ENCODE measurements at places on chromosomes 12 and 14.

DNA sequence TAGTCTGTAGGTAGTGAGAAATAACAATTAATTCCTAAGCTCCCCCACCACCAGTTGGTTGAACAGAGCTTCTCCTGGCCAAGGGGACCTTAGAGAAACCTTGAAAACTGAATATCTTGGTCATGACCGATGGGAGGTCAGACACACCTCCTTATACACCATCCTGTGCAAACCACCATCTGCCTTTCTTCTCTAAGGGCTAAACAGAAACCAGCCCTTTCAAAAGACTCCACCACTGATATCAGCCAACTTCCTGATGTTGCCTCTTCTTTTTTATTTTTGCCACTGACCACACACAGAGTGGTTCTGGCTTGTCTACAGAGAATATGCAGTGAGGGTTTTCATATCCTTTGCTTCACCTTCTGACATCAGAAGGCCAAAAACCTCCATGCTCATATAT is 977.7 kb upstream of the SEL1L start:
- no peak for DNase-seq

GRCh38 chr14:77084985-77085384 is 13.1 kb upstream of the CIPC start:
- peak; percentile 73 for DNase-seq

- no peak for DNase-seq
These were observed 18.0 kb downstream of the ATL1 start for GRCh38 chr14:50577982-50578381.

DNA sequence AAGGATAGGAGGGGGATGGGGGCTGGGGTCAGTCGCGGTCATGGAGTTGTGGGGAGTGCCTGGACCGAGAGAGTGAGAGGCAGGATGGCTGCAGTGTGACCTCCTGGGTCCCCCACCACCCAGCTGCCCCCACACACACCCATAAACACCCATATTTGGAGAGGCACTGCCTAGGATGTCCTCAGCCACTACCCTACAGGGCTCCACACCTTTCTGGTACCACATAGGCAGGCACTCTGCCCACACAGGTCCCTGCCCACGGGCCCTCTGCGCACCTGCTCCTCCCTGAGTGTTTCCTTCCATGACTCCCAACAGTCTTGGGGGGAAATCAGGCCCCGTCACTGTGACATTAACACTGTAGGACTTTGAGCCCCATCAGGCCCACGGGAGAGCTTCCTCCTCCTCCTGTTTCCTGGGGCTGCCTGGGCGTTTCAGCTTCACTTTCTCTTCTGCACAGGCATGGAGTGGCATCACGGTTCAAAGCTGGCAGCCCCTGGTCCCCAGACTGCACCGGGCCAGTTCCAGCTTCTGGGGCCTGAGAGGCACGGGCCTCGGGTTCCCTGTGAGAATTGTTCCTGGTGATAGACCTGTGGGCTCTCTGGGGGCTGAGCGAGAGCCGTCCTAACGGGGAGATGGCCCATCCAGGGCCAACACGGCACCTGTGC is 207.0 kb upstream of the C14orf180 start:
- no peak for DNase-seq

- DNase-seq: peak; percentile 11
These were observed 678.2 kb downstream of the NRXN3 start for GRCh38 chr14:78848234-78848820.

DNA sequence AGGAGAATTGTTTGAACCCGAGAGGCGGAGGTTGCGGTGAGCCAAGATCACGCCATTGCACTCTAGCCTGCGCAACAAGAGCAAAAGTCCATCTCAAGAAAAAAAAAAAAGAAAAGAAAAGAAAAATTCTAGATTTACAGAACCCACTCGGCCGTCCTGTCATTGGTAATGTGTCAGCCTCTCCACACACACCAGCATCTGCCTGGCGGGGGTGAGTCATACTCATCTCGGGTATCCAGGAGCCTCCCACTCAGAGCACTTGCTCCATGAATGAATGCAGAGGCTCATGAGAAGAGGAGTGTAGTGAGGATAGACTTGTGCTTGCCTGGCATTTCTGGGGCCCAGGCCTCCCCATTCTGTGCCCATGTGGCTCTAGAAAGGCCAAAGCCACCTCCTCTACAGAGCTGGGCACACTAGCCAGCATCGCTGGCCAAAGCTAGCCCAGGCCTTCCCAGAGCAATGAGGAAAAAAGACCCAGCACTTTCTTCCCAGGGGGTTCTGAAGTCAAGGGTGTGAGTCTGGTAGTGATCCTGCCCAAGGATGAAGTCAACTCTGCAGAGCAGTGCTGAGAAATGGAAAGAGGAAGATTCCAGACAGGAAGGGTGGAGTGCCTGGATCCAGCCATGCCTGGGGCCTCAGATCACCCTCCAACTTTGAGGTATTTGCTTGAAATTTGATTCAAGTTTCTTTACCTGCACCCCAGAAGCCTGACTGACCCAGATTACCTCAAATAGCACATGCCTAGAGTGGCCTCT is 31.2 kb upstream of the KLC1 start:
- no peak for DNase-seq

GRCh38 chr14:80906336-80906735 is 35.2 kb downstream of the CEP128 start:
- no peak for DNase-seq

GRCh38 chr12:92078167-92079053 is 67.2 kb downstream of the BTG1 start:
- DNase-seq: peak; percentile 72

GRCh38 chr12:22467190-22467589 is 77.2 kb downstream of the C2CD5 start:
- no peak for DNase-seq

- DNase-seq: no peak
These were observed 33.4 kb upstream of the VASH1 start for GRCh38 chr14:76727901-76728300.

- DNase-seq: no peak
These were observed 46.0 kb upstream of the TCL1A start for GRCh38 chr14:95759941-95760340.

DNA sequence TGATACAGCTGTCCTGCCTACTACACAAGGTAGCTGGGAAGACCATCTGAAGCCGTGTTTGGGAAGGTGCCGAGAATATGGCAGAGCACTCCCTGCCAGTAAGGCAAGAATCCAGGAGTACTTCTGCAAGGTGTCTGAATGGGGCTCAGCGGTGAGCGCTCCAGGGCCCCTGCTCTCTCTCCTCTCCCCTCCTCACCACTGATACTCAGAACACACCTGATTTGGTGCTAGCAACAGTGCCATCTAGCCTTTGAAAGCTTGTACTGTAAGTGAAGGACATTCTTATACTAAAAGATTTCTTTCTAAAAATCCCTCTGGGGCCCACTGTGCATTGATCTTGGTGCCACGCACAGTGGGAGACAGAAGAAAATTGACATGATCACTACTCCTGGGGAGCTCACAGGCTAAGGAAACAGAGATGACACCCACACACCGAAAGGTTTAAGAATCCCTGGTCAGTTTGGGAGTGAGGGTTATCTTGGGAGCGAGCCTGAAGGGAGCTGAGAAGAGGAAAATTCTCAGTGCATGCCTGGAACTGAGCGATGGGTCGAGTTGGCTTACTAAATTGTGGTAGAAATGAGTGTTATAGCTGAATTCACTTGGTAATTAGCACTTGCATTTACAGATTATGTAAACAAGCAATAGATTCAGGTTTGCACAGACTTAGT is 216.9 kb downstream of the NTF3 start:
- DNase-seq: peak; percentile 35

DNA sequence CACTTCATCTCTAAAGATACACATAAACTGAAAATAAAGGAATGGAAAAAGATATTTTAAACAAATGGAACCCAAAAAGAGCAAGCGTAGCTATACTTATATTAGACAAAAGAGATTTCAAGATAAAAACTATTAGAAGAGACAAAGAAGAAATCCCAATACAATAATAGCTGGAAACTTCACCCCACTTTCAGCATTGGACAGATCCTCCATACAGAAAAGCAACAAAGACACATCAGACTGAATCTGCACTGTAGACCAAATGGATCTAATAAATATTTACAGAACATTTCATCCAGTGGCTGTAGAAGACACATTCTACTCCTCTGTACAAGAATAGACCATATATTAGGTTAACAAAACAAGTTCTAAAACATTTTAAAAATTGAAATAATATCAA is 117.6 kb upstream of the PDE3A start:
- DNase-seq: no peak

DNA sequence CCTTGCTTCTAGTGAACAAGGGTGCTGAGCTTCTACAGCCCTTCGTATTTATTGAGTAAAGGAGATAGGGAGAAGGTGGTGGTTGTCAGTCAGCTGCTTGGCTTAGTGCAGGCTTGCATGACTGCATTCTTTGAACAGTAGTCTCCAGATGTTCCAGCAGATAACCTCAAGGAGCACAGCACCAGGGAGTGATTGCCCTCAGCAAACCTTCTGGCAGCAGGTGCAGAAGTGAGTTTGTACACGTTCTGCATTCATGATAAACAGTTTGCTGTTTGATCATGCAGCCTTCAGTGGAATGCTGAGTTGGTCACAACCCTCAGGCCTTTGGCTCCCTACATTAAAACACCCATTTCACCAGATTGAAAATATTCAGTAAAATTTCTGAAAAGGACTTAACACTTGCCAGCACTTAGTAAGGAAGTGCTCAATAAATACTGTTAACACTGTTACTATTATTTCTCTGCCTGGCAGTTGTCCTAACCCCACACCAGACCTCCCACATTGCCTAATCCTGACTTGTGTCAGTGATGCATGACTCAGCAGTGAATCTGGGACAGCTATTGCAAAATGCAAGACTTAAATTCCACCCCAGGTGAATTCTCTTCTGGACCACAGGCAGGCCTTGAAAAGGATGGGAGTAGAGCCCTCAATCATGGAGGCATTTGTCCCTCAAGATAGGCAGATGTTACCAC is 18.9 kb upstream of the CARMIL3 start:
- DNase-seq: no peak

DNA sequence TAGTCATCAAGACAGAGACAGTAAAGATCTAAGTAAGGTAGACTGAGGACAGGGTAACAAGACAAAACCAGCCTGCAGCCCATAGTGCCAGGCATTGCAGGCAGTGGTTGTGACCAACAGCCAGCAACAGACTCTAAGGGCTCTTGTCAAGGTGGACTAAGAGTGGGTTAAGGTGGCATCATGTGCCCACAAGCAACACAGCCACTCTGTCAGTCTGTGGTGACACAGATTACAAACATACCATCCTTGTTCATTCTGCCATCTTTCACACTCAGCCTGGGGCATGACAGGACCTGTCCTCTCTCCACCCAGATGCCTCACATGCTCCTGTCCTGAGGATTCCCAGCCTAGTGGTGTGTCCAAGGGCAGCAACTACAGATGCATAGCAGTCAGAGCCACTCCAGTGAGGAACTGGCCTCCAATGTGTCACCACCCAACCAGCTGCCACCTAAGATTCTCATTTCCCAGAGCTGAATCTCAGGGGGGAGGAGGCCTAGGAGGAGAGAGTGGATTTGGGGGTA is 28.3 kb downstream of the VDR start:
- DNase-seq: no peak

DNA sequence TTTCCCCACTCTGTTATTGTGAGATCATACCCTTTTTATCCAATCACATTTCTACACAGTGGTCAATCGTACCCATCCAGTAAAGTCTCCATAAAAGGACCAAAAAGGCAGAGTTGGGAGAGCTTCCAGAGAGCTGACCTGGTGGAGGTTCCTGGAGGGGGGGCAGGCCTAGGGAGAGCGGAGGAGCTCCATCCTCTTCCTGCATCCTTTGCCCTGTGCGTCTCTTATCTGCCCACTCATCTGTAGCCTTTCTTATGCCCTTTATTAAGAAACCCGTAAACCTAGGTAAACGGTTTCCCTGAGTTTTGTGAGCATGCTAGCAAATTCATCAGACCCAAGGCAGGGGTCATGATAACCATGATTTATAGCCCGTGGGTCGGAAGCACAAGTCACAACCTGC is 26.2 kb downstream of the EVL start:
- DNase-seq: no peak

DNA sequence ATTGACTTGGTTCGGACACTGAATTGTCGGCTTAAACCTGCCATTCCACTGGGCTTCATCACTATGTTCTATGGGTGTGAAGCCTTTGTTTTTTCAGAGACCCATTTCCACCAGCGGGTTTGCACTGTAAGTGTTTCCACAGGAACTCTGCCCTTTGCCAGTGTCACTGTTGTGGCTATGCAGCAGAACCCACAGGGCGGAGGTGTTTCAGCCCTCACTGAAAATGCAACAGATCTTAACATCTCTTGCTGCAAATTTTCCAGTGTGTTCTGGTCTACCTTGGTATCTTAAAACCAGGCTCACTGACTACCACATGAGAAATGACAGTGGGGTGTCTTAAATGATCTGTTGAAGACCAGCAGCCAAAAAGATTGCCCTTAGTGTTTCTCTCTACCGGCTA is 21.1 kb downstream of the PRKCH start:
- DNase-seq: no peak

DNA sequence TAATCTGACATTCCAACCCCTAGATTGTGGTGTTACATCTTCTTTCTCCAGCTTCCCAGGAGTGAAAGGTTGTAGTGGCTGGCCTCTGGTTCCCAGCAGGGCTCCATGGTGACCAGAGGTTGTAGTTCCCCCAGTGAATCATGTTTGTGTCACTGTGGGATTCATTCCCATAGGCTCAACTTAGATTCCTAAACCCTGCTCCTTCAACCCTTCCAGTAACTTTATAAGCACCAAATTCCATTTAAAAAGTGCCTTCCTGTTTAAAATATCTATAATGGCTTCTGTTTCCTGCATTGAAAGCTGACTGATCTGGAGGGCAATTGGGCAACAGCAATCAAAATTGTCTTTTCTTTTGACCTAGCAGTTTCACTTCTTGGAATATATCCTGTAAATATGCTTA is 40.5 kb upstream of the TBC1D15 start:
- DNase-seq: no peak

DNA sequence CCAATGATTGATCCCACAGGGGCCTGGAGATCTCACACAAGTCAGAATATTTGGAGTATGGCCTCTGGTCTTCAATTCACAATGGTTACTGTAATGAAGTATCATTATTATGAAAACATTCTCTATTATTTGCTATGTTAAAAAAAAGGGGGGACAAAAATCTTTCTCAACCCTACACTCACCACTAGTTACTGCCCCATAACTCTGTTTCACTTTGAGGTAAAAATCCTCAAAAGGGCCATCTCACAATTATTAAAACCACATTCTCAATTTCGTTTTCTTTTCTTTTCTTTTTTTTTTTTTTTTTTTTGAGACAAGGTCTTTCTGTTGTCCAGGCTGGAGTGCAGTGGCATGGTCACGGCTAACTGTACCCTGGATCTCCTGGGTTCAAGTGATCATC is 59.6 kb upstream of the KCNC2 start:
- no peak for DNase-seq

DNA sequence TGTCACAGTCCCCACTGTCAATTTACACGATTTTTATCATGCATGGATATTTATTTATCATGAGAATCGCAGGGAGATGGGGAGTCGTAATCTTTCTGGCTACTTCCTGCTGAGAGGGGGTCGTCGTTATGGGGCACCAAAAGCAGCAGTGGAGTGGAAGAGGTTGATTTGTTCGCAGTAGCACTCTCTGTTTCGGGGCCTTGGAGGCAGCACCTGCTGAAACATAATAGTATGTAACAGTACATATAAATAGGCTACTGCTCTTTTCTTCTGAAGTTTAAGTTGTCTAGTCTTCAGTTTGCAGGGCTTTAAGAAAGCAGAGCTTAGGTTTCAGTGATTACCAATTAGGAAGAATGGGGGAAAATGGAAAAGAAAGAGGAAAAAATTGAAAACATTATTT is 3.8 kb downstream of the SOAT2 start:
- DNase-seq: no peak
